Stimulated activated CD8-positive, alpha-beta memory T cell treated with anti-CD3 and anti-CD28 coated beads, Interleukin-7, amount 100 ng/mL, for 1 hour (primary cell): ENCODE measurements at places on chromosomes 7 and 10.

DNA sequence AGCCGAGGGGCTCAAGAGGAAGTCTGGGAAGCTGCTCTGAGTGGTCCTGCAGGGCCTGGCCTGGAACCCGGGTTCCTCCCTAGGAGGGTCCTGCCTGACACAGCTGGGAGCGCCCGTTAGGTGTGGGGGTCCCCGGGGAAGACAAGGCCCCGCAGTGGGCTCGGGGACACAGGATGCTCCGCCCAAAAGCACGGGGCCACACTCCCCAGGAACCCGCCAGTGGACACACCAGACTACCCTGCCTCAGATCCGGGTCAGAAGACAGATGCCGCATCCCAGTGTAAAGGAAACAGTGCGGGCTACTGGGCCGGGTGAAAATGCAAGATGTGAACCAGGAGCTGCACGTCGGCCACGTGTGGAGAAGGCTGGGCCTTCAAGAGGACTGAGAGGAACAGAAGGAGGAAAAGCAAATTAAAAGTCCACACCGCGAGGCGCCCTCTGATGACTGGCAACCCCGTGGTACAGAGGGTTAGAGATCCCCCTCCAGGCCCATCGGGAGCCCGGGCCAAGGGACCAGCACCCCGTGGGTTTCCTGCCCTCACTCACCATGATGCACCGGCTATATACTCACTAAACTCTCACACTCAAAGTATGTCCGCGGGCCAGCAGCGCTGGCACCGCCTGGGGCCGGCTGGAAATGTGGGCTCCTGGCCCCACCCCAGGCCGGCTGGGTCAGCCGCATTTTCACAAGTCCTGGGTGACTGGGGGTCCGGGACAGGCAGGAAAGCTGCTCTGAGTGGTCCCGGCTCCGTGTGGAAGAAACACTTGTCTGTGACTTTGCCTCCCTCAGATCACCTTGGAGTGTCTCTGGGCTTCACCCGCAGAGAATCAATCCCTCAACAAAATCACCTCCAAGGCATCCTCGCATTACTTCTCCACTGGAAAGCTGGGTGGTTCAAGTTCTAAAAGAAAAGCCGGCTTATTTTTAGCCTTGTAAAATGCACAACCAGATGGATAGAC, 6.1 kb downstream of the STK32C start:
- DNase-seq: no peak

DNA sequence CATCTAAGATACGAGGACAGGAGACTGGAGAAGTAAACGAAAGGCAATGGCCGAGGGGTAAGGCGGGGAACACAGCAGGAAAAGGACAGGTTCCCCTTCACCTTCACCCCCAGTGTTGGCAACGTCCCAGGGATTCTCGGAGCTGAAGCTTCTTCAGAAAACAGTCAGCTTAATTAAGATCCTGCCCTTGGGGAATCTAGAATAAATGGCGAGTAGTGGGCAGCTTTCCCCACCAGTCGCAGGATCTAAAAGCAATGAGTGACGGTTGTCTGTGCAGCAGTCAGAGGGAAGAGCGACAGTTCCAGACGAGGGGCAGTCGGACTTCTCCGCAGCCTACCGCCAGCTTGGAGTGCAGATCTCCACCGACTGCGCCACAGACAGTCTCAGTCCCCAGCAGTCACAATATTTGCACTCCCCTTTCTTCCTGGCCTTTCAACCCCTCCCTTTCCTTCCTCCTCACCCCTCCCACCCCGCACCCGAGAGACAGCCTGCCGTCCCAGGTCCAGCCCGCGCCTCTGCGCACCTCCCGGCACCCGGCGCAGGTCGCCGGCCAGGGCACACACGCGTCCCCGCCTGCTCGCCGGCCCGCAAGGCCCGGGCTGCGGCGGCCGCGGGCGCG, 10.9 kb upstream of the SP8 start:
- no peak for DNase-seq

DNA sequence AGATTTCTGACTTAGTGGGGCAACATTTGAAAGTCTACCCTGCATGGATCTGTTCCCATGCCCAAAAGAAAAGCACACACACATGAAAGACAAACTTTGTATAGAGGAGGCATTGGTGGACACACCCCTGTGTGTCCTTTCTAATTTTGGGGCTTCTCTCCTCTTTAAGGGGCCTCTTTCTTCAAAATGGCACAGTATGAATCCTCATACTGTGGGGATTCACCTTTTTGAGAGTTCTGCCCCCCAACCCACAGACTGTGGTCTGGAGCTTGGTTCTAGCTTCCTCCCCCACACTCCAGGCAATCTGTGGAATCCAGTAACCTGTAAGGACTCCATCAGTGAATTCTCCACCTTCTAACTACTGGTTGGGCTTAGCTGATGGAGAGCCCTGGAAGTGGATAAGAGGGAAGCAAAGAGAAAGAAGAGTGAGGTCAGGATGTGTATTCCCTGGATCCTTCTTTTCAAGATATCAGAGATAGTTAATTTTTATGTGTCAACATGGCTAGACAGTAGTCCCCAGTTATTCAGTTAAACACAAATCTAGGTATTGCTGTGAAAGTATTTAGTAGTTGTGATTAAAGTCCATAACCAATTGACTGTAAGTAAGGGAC, 32.4 kb upstream of the CDK6 start:
- no peak for DNase-seq

GRCh38 chr10:122248356-122249302, 22.5 kb upstream of the BTBD16 start:
- no peak for DNase-seq

DNA sequence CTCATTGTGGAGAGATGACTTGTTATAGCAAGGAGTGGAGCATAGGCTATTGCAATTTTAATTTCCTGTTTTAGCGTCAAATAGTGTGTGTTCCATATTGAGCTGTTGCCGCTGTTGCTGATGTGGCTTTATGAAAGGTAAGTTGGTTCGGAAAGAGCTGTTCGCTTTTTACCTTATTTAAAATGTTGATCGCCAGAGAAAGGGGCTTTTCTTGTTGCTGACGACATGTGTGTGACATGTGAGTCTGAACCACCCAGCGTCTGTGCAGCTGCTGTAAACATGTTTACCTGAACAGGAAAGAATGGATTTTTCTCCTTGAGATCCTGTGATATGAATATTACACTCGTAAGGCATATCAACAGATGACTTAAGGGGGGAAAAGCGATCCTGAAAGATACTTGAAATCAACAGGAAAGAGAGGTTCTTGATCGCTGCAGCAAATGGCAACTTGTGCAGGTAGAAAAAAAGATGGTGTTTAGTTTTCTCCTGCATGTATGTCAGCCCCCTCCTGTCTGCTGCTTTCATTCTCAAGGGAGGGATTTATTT, 2.5 kb downstream of the ZEB1 start:
- no peak for DNase-seq

GRCh38 chr10:71933651-71934050, 30.5 kb upstream of the CHST3 start:
- DNase-seq: no peak

DNA sequence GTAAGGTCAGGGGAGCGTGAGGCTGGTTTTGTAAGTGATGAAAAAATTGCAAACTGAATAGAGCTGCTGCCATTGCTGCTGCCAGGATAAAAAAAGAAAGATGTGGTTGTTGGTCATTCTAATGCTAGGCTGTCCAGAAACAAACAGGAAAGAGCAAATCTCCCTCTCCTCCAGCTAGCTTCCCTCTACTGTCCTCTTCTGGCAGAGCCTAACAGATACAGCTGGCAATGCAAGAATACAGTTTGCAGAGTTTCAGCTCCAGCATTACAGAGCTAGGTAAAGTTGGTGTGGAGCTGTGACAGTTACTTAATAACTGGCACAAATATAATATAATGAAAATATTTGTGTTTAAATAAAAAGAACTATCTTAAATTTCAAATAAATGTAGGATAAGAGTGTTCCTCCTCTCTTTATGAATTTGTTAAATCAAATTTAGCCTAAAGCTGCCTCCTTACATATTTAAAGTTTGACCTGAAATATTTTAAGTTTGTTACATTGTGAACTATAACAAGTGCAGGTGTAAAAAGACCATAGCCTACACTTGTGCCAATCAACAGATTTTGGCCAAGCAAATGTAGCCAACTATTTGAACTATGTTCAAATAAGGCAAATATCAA, 407.7 kb downstream of the SH2D4B start:
- no peak for DNase-seq

- DNase-seq: no peak
These were observed 34.7 kb downstream of the SPDYE6 start for GRCh38 chr7:102321351-102322201.
